ENCODE measurements at places on chromosomes 12 and 14. TPM values are rescaled to one million over a fixed set of nuclear protein-coding genes. Genes with fewer than 3 reads are reported as not detected.

GRCh38 chr12:119227292-119227691, 48.6 kb downstream of the HSPB8 start:
- no peaks in the 10 kb centered on the region for H3K36me3 ChIP-seq
- DNase-seq, result no peak
- no peak overlapping the region for H3K27ac ChIP-seq

- no peaks in the 10 kb centered on the region for H3K27me3 ChIP-seq
- no peaks in the 10 kb centered on the region for H3K4me1 ChIP-seq
- no peak overlapping the region for H3K4me3 ChIP-seq
- H3K36me3 ChIP-seq, result no peaks in the 10 kb centered on the region
- no peak overlapping the region for H3K27ac ChIP-seq
Measured at GRCh38 chr14:30240018-30240417, 312.4 kb upstream of the PRKD1 start.

- DNase-seq, result no peak
- peak overlapping the region; percentile 63 for H3K4me3 ChIP-seq
- H3K27me3 ChIP-seq, result no peaks in the 10 kb centered on the region
- H3K36me3 ChIP-seq, result no peaks in the 10 kb centered on the region
- H3K4me1 ChIP-seq, result peaks cover 2% of the 10 kb centered on the region
Measured at GRCh38 chr12:3752096-3752709, 706 bp downstream of the CRACR2A start.

DNA sequence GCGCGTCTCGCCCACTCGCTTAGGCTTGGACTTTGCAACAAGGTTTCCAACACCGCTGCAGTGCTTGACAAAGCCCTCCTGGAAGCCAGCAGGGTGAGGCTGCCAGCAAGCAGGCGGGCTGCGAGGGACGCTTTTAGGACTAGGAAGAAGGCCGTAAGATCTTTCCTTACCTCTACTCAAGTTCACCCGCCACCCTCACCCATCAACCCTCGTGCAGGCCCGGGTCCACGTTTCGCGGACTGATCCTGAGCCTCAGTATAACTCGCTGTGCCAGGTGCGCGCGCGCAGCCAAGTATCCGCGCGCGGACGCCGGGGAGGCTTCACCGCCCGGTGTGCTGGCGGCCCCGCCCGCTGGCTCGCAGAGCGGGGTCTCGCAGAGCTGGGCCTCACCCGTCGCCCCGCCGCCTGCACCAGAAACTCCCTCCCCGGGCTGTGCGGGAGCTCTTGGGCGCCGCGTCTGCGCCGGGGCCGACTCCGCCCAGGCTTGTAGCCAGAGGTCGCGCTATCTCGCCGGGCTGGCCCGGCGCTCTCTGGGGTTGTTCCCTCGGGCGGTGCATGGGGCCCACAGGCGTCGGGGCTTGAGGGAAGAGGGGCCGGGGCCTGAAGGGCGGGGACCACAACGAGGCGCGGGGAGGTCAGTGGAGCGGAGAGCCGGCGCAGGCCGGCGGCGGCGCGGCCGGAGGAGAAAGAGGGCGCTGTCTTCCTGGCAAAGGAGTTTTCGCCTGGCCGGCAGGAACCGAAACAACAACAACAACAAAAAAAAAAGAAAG, 7.6 kb upstream of the SIX1 start:
- no peak overlapping the region for H3K27ac ChIP-seq
- DNase-seq, result no peak
- H3K36me3 ChIP-seq, result no peaks in the 10 kb centered on the region
- H3K27me3 ChIP-seq, result peaks cover 47% of the 10 kb centered on the region

GRCh38 chr12:108561852-108562347, 496 bp upstream of the ISCU start:
- peak overlapping the region; percentile 97 for H3K4me3 ChIP-seq
- no peaks in the 10 kb centered on the region for H3K27me3 ChIP-seq
- peaks cover 29% of the 10 kb centered on the region for H3K36me3 ChIP-seq
- no peak for DNase-seq
- H3K27ac ChIP-seq, result peak overlapping the region; percentile 90

GRCh38 chr12:12926571-12927071, 25.3 kb downstream of the GPRC5D start:
- no peaks in the 10 kb centered on the region for H3K36me3 ChIP-seq
- DNase-seq, result peak; percentile 50
- no peaks in the 10 kb centered on the region for H3K4me1 ChIP-seq
- no peak overlapping the region for H3K27ac ChIP-seq
- H3K27me3 ChIP-seq, result no peaks in the 10 kb centered on the region

DNA sequence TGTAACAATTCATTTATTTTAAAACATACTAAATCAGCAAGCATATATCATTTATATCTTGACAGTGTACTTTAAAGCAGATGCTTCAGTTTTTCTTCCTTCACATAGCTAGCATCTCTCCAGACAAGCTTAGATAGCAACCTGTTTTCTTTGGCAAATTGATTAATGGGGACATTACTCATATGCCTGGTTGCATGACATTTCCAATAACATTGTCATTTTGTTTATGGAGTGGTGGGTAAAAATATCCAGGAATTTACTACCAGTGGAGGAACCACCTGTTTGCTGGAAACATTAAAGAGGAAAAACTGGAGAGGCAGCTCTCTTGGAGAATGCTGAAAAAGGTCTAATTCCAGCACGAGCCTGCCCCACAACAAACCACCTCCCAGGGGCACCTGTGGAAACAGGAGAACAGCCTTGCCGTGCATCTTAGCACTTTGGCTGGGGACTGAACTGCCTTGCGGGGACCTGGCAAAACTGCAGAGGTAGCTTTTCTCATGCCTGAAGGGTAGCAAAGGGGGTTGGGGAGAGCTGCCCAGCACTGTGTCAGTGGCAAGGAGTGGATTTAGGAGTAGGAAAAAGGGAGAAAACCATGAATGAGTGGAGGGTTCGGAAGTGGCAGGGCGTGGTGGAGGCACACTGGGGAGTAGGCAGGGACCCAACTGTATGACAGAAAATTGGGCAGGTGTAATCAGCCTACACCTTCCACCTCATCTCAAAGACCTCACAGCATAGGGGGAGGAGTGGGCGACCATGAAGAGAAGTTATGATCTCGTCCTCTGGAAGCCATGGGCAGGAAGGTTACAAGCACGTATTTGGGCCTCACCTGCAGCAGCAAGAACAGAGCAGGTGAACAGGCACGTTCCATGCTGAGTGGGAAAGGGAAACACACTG, 11.7 kb upstream of the CREBL2 start:
- no peak for DNase-seq
- H3K4me3 ChIP-seq, result no peak overlapping the region
- no peak overlapping the region for H3K27ac ChIP-seq
- no peaks in the 10 kb centered on the region for H3K4me1 ChIP-seq
- no peaks in the 10 kb centered on the region for H3K36me3 ChIP-seq
- no peaks in the 10 kb centered on the region for H3K27me3 ChIP-seq

DNA sequence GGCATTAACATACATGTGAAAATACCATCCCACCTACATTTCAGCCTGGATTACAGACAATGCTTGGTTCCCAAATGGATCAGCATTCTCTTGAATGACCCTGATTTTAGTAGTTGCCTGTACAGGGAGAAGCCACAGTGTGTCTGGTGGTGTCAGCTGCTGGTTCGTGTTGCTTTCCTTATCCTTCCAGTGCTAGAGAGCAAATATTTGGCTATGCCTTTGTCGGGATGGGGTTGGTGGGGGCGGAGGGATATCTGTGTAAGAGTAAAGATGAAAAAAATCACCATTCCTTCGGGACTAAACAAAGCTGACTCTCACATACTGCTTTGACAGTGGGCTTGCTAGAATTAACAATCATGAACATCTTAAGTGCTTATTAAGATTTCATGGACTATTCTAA, 96.0 kb downstream of the PTPRR start:
- no peak for DNase-seq
- H3K4me3 ChIP-seq, result no peak overlapping the region
- H3K36me3 ChIP-seq, result no peaks in the 10 kb centered on the region
- H3K27ac ChIP-seq, result no peak overlapping the region
- no peaks in the 10 kb centered on the region for H3K27me3 ChIP-seq

DNA sequence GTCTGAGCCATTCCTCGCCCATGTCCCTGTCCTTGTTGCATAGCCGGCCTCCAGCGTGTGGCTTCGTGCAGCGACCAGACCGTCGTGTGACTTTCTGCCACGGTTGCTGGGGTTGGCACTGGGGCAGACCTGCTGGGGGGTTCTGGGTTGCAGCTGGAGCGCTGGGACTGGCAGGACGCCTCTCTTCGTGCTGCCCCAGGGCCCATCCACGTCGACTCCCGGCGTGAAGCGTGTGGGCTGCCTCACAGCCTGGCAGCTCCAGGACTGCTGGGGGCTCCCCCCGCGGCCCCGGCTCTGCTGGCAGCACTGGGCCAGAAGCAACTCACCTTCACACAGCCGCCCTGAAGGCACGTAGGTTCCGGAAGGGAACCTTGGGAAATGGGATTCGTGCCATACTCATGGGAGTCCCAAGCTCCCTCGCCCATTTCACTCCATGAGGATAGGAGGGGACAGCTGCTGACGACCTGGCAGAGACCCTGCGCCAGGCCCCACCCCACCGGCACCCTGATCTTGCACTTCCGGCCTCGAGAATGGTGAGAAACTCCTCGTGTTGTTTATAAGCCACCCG, 51.9 kb downstream of the GALNT9 start:
- DNase-seq, result no peak
- H3K4me1 ChIP-seq, result no peaks in the 10 kb centered on the region
- no peak overlapping the region for H3K27ac ChIP-seq
- H3K27me3 ChIP-seq, result no peaks in the 10 kb centered on the region
- no peaks in the 10 kb centered on the region for H3K36me3 ChIP-seq
- no peak overlapping the region for H3K4me3 ChIP-seq

GRCh38 chr12:72390146-72390545, 118.0 kb downstream of the TRHDE start:
- no peak overlapping the region for H3K27ac ChIP-seq
- no peaks in the 10 kb centered on the region for H3K4me1 ChIP-seq
- no peaks in the 10 kb centered on the region for H3K27me3 ChIP-seq

DNA sequence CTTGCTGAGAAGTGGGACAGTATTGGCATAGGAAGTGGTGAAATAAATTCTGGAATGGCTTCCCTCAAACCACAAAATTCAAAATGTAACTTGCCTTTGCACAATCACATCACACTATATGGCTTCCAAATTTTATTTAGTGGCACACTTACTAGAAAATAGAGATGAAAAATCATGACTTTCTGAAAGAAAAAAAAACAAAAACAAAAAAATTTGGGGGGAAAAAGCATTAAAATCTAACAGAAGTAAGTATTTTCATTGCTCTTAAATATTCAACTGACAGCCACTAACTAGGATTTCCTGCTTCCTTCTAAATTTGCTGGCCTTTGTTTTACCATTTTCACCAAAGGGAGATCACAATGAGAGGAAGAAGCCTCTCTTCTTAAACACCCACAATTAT, 23.0 kb downstream of the ATF7 start:
- H3K4me1 ChIP-seq, result peaks cover 43% of the 10 kb centered on the region
- no peak for DNase-seq
- H3K4me3 ChIP-seq, result no peak overlapping the region
- H3K27ac ChIP-seq, result no peak overlapping the region
- no peaks in the 10 kb centered on the region for H3K36me3 ChIP-seq

- no peak overlapping the region for H3K27ac ChIP-seq
- no peak overlapping the region for H3K4me3 ChIP-seq
- no peaks in the 10 kb centered on the region for H3K27me3 ChIP-seq
- H3K4me1 ChIP-seq, result no peaks in the 10 kb centered on the region
- DNase-seq, result no peak
- H3K36me3 ChIP-seq, result no peaks in the 10 kb centered on the region
Measured at GRCh38 chr14:36747411-36748184, 85.9 kb downstream of the PAX9 start.

DNA sequence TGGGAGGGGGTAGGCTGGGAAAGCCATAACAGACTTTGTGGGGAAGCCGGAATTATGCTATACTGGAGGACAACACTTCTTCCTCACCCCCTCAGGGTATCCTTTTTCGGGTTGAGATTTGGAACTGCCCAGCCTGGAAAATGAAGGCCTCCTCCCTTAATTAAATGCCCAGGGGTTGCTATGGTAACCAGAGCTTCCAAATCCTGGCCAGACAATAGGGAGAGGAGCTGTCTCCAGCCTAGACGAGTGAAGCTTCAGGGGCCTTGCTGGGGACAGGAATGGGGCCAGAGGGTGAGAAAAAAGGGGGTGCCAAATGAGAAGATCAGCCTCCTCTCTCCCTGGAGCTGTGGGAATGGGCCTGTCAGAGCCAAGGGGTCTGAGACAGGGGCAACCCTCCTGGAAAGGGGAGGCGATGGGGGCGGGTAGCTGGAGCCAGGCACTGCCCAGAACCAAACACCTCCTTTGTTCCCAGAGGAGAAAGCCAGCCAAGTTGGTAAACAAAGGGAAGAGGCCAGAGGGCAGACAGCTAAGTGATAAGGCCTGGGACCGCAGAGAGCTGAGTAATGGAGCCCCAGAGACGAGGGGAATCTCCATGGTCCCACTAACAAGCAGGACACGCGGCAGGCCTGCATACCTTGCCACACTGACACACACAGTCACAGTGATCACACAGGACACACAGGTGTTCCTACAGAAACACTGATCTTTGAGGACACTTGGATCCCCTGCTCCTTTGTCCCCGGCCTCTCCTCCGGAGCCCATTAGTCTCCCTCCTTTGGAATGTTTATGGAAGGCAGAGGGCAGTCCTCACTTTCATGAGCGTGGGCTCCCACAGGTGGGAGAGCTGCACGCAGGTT, 17.9 kb upstream of the RND1 start:
- H3K27ac ChIP-seq, result no peak overlapping the region
- no peaks in the 10 kb centered on the region for H3K27me3 ChIP-seq
- H3K36me3 ChIP-seq, result no peaks in the 10 kb centered on the region
- peaks cover 25% of the 10 kb centered on the region for H3K4me1 ChIP-seq

- H3K4me3 ChIP-seq, result no peak overlapping the region
- H3K4me1 ChIP-seq, result no peaks in the 10 kb centered on the region
- no peaks in the 10 kb centered on the region for H3K36me3 ChIP-seq
- H3K27me3 ChIP-seq, result no peaks in the 10 kb centered on the region
- no peak for DNase-seq
Measured at GRCh38 chr14:66490143-66491111, 4.3 kb downstream of the CCDC196 start.

- DNase-seq, result no peak
- H3K4me1 ChIP-seq, result no peaks in the 10 kb centered on the region
- H3K27me3 ChIP-seq, result no peaks in the 10 kb centered on the region
- H3K4me3 ChIP-seq, result no peak overlapping the region
- H3K27ac ChIP-seq, result no peak overlapping the region
- no peaks in the 10 kb centered on the region for H3K36me3 ChIP-seq
Measured at GRCh38 chr14:50055461-50056228, 60.7 kb downstream of the VCPKMT start.

GRCh38 chr14:45149602-45150001, 13.9 kb downstream of the FANCM start:
- no peak overlapping the region for H3K27ac ChIP-seq
- no peak overlapping the region for H3K4me3 ChIP-seq
- H3K36me3 ChIP-seq, result no peaks in the 10 kb centered on the region
- no peaks in the 10 kb centered on the region for H3K27me3 ChIP-seq
- H3K4me1 ChIP-seq, result no peaks in the 10 kb centered on the region

- no peaks in the 10 kb centered on the region for H3K36me3 ChIP-seq
- no peak overlapping the region for H3K27ac ChIP-seq
- H3K27me3 ChIP-seq, result no peaks in the 10 kb centered on the region
- H3K4me3 ChIP-seq, result peak overlapping the region; percentile 20
Measured at GRCh38 chr12:48890657-48891418, 25.2 kb upstream of the RND1 start.

GRCh38 chr14:70919774-70920173, 12.5 kb downstream of the PCNX1 start:
- no peaks in the 10 kb centered on the region for H3K36me3 ChIP-seq
- no peak overlapping the region for H3K27ac ChIP-seq
- no peaks in the 10 kb centered on the region for H3K27me3 ChIP-seq
- H3K4me3 ChIP-seq, result no peak overlapping the region

C12orf56 gene
- total RNA-seq, result not detected

FGF23 gene
- total RNA-seq, result not detected

PZP gene
- not detected for total RNA-seq

BCL7A gene
- total RNA-seq, result 21.2 TPM

OR6C2 gene
- total RNA-seq, result not detected

IQSEC3 gene
- total RNA-seq, result 0.39 TPM

Measured in right atrium auricular region (tissue), 2 donors.